ENCODE measurements at places on chromosomes 5 and 9.

- no peak for DNase-seq
- peaks cover 26% of the 10 kb centered on the region for H3K36me3 ChIP-seq
- peak overlapping the region; percentile 70 for H3K27ac ChIP-seq
- H3K4me1 ChIP-seq = peaks cover 34% of the 10 kb centered on the region
- H3K27me3 ChIP-seq = peaks cover 3% of the 10 kb centered on the region
Observed at GRCh38 chr5:179765400-179765799, 28.4 kb upstream of the LTC4S start.

DNA sequence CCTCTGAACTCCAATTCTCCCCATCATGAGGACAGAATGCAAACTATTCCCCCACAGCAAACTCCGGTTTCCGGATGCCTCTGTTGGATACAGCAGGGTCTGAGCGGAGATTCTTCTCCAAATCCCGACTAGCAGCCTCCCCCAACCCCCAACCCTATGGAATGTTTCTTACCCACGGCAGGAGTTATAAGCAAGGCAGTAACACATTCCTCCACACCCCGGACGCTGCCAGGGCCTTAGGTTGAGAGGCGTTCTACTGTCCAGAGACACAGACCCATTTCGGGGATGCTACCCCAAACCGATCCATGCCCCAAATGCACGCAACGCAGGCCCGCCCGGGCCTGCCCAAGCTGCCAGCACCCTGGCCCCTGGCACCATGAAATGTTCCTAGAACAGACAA, 85.6 kb upstream of the LMX1B start:
- H3K4me1 ChIP-seq = peaks cover 21% of the 10 kb centered on the region
- DNase-seq = no peak
- peaks cover 3% of the 10 kb centered on the region for H3K27me3 ChIP-seq
- no peak overlapping the region for H3K27ac ChIP-seq
- no peak overlapping the region for H3K4me3 ChIP-seq

GRCh38 chr9:31334837-31335528, 1049.5 kb upstream of the ACO1 start:
- no peak overlapping the region for H3K4me3 ChIP-seq
- H3K27ac ChIP-seq = peak overlapping the region; percentile 95
- H3K4me1 ChIP-seq = peaks cover 11% of the 10 kb centered on the region
- DNase-seq = no peak

GRCh38 chr9:91001146-91001611, 199.6 kb downstream of the SYK start:
- no peaks in the 10 kb centered on the region for H3K27me3 ChIP-seq
- H3K4me1 ChIP-seq = no peaks in the 10 kb centered on the region
- no peak overlapping the region for H3K4me3 ChIP-seq
- DNase-seq = no peak
- H3K27ac ChIP-seq = no peak overlapping the region

DNA sequence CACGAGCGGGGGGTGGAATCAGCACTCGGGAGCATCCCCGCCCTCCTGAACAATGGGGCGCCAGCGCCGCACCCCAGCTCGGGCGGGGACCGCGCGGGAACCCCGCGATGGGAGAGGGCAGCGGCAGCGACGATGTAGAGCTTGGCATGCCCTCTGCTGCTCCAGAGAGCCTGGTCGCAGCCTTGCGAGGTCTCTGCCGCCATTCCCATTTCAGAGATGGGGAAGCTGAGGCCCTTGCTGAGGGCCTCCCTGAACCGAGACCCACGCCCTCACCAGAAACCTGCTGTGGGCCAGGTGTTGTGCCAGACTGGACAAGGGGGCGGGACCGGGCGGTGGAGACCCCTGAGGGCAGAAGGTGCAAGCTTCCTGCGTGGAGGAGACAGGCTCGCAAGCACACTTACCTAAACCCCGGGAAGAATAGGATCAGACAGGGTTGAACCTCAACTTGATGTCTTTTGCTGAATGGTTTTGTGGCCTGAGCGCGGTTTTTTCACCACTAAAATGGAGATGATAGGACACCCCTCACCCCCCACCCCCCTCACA, 647 bp upstream of the MEGF9 start:
- H3K27me3 ChIP-seq = peaks cover 3% of the 10 kb centered on the region
- no peaks in the 10 kb centered on the region for H3K36me3 ChIP-seq
- no peak overlapping the region for H3K27ac ChIP-seq
- H3K4me1 ChIP-seq = peaks cover 3% of the 10 kb centered on the region

DNA sequence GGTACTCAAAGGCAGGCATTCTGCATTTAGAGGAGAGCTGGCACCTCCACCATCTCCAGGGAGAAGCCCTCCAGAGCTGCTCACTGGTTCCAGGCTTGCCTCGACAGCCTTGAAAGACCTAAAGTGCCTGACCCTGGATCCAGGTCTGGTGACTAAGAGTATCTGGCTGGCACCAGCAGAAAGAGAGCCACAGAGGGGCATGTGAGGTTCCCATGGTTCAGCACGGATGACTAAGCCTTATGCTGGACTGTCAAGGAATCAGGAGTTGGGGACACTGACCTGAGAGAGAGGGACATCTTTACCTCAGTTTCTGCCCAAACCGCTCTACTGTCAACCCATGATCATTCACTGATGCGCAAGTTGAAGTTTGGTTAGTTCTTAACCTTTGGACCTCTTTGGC, 3.0 kb downstream of the ACTL7A start:
- no peaks in the 10 kb centered on the region for H3K4me1 ChIP-seq
- peaks cover 11% of the 10 kb centered on the region for H3K36me3 ChIP-seq
- no peak for DNase-seq

DNA sequence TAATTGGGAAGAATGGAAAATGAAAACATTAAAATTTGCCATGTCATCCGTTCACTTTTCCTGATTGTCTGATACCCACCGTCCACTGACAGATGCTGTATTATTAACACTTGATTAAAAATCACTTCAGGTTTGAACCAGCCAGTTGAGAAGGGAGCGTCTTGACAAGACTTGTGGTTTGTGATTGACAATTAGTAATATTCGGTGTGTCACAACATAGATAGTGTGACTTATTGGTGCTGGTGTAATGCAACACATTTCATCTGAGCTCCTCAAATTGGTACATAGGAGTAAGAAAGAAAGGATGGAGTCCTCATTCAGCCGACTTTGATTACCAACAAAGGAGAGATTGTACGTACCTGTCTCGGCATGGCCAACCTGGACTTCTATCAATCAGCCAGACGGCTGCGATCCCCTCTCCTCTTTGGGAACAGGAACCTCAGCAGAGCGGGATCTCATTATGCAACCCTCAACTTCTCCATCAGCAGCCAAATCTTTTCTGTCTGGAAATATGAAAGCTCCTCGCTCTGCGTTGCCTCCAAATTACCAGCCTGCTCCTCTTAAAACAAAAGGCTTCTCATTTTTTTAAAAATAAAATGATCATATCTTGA, 211.7 kb upstream of the MVB12B start:
- H3K27me3 ChIP-seq = peaks cover 1% of the 10 kb centered on the region
- H3K4me3 ChIP-seq = no peak overlapping the region
- H3K36me3 ChIP-seq = no peaks in the 10 kb centered on the region
- H3K27ac ChIP-seq = no peak overlapping the region
- no peaks in the 10 kb centered on the region for H3K4me1 ChIP-seq
- no peak for DNase-seq

GRCh38 chr9:95605816-95606488, 89.2 kb upstream of the PTCH1 start:
- H3K36me3 ChIP-seq = peaks cover 3% of the 10 kb centered on the region
- H3K4me1 ChIP-seq = peaks cover 8% of the 10 kb centered on the region
- DNase-seq = no peak
- H3K27ac ChIP-seq = no peak overlapping the region

GRCh38 chr5:154086641-154087040, 47.9 kb downstream of the MFAP3 start:
- H3K27me3 ChIP-seq = no peaks in the 10 kb centered on the region
- H3K27ac ChIP-seq = no peak overlapping the region
- DNase-seq = no peak

DNA sequence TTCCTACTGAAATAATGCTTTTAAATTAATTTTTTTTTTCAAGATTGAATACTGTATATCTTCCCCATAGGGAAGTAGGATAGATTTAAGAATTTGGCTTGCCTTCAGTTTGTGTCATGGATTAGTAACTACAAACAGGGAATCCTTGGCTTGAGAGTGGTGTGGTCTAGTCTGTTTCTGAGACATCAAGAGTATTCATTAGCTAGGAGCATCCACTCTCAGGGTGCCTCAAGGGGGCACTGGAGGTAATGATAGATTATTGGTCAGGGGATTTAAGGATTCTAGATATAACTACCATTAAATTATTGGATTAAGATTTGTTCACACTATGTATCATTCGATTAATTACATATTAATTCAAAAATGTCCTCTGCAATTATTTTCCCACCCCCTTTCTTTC, 91.8 kb upstream of the TXNDC8 start:
- no peak overlapping the region for H3K27ac ChIP-seq
- no peaks in the 10 kb centered on the region for H3K36me3 ChIP-seq
- DNase-seq = no peak
- H3K27me3 ChIP-seq = no peaks in the 10 kb centered on the region
- no peaks in the 10 kb centered on the region for H3K4me1 ChIP-seq
